ENCODE measurements at places on chromosomes 2 and 18. TPM values are rescaled to one million over a fixed set of nuclear protein-coding genes. Genes with fewer than 3 reads are reported as not detected.

Gene CREG2
- total RNA-seq: 1.1 TPM

Gene CRACDL
- total RNA-seq: not detected

Gene ANKRD23
- 0.85 TPM for total RNA-seq

Gene RGPD3
- 0.85 TPM for total RNA-seq

Gene MYL12B
- total RNA-seq: 423 TPM

Gene CD207
- not detected for total RNA-seq

Gene BCS1L
- 59.8 TPM for total RNA-seq

Data from regular cardiac myocyte (primary cell).